ENCODE measurements at places on chromosomes 3 and 15.

GRCh38 chr3:67064105-67064504, 66.0 kb downstream of the KBTBD8 start:
- no peak for DNase-seq

GRCh38 chr3:48857641-48858040, 10.0 kb upstream of the PRKAR2A start:
- no peak for DNase-seq

- no peak for DNase-seq
Measured at GRCh38 chr3:144259267-144259666, 287.6 kb downstream of the DIPK2A start.

GRCh38 chr3:166013073-166013679, 176.0 kb upstream of the BCHE start:
- DNase-seq, result no peak

DNA sequence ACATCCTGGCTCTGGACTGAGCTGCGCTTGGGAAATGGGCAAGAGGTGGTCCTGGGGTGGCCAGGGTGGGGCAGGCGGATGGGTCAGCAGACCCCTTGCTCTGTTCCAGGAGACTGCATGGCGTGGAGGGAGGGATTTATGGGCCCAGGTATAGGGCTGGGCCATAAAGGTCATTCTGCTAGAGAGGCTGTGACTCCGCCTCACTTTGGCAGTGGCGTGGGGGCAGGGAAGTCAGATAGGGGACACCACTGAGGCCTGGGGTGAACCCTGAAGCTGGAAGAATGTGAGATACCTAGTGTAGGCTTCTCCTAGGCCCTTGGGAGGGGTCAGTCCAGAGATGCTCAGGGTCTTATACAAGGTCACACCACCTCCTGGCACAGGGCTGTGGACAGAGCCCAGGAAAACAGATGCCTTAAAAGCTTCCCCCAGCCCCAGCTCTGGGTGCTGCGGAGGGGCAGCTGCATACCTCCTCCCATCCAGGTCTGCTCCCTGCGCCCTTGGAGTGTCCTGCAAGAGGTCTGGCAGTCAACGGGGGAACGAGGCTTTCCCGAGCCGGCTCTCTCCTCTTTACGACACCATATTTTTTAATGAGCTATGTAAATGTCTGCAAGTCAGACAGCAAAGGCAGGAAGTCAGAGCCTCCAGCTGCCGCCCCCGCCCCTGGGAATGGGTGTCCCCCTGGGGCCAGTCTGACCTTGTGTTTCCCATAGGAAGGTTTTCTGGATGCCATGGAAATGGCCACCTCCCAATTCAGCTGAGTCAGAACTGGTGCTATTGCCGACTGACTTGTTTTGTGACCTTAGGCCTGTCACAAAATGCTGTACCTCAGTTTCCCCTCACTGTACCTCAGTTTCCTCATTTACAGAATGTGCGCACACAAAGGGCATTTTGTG, 26.3 kb downstream of the LINGO1 start:
- no peak for DNase-seq

GRCh38 chr3:68288085-68288484, 633.7 kb upstream of the SUCLG2 start:
- no peak for DNase-seq

DNA sequence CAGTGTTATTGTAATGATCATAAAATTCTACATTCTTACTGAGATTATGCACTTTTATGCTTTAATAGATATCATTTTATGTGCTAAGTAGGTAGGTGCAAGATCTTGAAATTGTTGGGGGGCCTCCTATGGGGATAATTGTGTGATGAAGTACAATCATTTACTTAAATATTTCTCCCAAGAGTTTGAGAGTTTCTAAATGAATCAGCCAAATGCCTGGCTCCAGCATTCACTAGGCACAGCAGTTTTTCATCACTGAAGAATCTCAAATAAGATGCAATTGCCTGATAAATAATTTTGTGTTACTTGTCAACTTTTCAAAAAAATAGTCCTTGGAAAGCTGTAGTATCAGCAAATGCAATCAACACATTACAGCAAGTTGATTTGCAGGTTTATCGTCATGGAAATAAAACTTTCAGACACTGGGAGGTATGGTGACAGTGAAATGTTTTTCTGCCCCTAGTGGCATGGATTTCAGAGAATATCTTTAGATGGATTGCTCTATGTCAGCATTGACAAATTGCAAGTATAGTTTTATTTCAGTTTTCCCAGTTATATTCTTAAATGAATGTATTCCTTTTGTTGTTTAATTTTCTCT, 167.1 kb downstream of the NEK11 start:
- no peak for DNase-seq
